ENCODE measurements at places on chromosomes 16 and 17.
A peak's percentile ranks its signal among the peaks of the same experiment; 100 is the strongest.

DNA sequence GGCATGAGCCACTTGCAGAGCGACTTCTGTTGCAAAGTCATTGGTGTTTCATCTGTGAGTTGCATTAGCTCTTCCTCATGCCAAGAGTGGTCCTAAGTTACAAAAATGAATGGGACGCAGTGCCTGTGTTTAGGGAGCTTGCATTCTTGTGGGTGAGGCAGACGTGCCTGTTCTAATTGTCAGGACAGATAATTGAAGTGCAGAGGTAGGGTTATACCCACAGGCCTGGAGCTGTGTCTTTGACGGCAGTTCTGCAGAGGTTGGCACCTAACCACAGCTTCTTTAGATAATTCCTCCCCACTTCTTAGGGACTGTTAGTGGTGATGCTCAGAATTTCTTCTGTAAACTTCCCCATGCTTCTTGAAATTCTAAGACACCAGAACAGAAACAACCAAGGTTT, 307.1 kb downstream of the SNX29 start:
- no peak for DNase-seq

GRCh38 chr17:40576113-40576740, 11.0 kb upstream of the CCR7 start:
- DNase-seq, result no peak

- no peak for DNase-seq
Observed at GRCh38 chr17:37761059-37761458, 16.2 kb upstream of the HNF1B start.

- DNase-seq, result no peak
Observed at GRCh38 chr17:74328487-74328886, 2.5 kb downstream of the KIF19 start.

DNA sequence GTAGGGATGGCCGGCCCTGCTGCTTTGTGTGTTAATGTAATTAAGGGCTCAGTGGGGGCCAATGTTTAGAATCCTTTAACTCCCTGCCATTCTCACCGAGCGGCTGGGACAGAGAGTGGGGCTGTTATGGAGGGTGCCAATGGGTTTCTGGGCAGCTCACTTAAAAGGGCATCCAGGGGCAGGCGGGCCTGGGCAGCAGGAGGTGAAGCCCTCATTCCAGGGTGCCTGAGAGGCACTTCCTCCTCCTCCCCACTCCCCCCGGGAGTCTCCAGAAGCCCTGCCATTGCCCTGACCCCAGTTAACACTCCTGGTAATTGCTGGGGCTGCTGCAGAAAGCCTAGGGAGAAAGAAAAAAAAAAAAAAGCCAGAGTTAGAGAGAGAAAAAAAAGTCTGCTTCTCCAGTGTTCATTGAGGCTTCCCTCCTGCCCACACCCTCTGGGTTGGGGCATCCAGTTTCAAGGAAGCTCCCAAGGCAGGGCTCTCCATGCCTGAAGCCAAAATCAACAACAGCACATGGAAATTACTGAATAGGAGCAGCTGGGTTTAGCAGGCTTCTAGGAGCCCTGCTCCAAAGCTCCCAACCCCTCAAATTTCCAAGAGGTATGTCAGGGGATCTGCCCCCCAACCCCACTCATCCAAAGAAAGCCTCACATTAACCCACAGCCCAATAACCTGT, 28.0 kb downstream of the CUEDC1 start:
- DNase-seq, result no peak

DNA sequence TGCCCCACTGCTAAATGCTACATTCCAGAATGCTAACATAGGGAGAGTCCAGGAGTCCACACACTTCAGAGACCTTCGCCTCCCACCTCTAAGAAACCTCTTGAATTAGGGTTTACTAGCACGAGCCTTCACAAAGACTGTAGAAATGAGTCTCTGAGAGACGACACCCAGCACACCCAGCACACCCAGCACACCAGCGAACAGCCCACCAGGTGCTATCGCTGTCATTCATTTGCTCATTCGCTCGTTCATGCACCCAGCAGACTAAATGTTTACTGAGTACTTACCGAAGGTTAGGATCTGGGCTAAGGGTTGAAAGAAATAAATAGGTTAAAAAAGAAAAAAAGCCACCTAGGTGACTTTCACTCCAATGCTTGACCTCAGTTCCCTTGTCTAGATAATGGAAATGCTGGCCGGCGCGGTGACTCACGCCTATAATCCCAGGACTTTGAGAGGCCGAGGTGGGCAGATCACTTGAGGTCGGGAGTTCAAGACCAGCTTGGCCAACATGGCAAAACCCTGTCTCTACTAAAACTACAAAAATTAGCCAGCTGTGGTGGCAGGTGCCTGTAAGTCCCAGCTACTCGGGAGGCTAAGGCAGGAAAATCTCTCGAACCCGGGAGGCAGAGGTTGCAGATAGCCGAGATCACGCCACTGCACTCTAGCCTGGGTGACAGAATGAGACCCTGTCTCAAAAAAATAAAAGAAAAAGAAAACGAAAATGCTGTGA, 100.8 kb downstream of the ADCY9 start:
- no peak for DNase-seq

GRCh38 chr17:64250233-64250835, 12.7 kb downstream of the TEX2 start:
- no peak for DNase-seq

GRCh38 chr16:63496282-63496681, 1460.0 kb upstream of the CDH8 start:
- no peak for DNase-seq

DNA sequence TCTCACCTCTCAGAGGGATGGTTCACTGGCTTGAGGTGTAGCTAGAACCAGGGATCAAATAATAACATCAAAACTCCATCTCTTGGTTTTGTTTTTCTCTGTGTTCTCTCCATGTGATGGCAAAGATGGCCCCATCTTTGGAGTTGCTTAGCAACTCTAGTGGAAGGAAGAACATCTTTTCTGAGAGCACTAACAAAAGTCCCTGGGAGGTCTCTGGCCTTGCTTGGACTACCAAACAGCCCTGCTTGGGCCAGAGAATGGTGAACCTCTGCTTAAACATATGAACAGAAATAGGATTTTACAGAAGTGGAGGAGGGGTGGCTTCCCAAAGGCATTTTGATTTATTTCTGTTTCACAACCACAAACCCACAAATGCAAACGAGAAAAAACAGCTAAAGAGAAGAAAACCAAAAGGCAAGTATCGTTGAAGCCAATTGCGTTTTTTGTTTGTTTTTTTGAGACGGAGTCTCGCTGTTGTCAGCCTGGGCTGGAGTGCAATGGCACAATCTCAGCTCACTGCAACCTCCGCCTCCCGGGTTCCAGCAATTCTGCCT, 13.2 kb downstream of the GABARAPL2 start:
- no peak for DNase-seq

DNA sequence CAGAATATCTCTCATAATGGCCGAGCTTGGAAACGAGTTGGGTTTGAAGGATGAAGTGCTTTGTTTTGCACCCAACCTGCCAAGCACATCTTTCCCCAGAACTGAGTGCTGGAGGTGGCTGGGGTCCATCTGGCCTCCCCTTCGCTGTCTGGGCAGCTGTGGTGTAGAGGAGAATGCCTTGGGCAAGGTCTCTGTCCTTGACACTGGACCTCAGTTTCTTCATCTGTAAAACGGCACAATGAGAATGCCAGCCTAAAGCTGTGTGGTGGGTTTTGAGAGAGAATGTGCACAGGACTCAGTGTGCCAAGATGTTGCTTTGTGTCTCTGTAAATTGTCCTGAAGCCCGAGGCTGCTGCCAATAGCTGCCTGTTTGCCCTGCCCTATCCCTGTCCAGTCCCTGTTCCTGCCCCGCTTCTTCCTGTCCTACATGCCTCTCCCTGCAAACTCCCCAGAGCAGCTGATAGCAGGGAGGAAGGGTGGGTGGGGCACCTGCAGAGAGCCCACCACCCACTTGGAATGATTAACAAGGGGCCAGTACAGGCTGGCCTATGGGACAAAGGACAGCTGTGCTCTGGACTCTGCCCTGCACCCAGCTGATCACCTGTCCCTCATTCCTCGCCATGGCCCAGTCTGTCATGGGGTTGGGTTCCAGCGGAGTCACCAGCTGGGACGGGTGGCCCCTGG, 15.3 kb downstream of the LASP1 start:
- DNase-seq, result no peak

DNA sequence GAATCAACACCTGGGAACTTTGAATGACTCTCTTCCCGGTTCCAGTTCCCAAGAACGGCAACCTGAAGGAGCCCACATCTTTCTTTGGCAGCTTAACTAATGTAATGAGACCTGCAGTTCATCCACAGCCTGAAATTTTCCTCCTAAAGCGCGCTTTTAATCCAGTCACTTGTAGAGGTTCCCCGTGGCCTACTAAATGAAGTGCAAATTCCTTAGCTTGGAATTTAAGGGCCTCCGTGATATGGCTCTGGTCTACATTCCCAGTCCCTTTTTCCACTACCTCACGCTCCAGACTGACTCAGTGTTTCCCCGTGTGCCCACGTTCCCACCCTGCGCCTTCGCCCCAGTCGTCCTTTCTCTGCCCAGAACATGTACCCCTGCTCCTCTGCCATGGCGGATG, 27.2 kb downstream of the FZD2 start:
- no peak for DNase-seq

DNA sequence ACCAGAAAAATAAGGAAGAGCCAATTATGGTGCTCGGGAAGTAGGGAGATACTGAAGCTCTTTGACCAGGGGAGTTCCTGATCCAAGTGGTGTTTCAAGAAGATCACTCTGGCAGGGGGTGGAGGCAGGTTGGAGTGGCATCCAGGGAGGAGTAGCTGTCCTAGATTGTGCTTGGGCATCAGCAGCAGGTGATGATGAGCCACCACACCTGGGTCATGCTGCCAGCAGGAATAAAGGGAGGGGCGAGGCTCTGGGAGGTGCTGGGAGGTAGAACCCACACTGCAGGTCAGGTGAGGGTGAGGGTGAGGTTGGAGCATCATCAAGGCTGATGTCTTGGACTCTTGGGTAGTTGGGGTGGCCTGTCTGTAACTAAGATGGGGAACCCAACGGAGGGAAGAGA, 35.4 kb upstream of the ADGRG1 start:
- no peak for DNase-seq

- no peak for DNase-seq
Observed at GRCh38 chr16:55663765-55664677, 8.2 kb downstream of the SLC6A2 start.

GRCh38 chr16:578870-579405, 9.2 kb downstream of the PIGQ start:
- peak; percentile 47 for DNase-seq

DNA sequence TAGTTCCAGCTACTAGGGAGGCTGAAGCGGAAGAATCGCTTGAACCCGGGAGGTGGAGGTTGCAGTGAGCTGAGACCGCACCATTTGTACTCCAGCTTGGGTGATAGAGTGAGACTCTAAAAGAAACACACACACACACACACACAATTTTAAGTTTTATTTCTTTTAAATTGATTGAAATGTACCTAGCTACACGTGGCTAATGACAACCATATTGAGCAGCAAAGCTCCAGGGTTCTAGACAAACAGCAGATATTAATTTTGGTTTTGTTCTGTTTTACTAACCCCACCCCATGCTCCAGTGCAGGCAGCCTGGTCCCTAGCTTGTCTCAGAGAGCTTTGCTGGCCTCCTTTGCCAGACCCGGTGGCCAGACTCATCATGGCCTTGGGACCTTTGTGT, 16.0 kb upstream of the RAI1 start:
- DNase-seq, result no peak

GRCh38 chr17:36726199-36726598, 124.8 kb downstream of the MRM1 start:
- DNase-seq, result no peak

- no peak for DNase-seq
Observed at GRCh38 chr16:87847467-87847784, 21.9 kb downstream of the SLC7A5 start.

GRCh38 chr17:42413464-42414040, 9.5 kb downstream of the CAVIN1 start:
- no peak for DNase-seq

GRCh38 chr16:19131825-19132218, 18.1 kb downstream of the ITPRIPL2 start:
- no peak for DNase-seq

GRCh38 chr17:66992911-66993442, 28.5 kb downstream of the CACNG4 start:
- no peak for DNase-seq

DNA sequence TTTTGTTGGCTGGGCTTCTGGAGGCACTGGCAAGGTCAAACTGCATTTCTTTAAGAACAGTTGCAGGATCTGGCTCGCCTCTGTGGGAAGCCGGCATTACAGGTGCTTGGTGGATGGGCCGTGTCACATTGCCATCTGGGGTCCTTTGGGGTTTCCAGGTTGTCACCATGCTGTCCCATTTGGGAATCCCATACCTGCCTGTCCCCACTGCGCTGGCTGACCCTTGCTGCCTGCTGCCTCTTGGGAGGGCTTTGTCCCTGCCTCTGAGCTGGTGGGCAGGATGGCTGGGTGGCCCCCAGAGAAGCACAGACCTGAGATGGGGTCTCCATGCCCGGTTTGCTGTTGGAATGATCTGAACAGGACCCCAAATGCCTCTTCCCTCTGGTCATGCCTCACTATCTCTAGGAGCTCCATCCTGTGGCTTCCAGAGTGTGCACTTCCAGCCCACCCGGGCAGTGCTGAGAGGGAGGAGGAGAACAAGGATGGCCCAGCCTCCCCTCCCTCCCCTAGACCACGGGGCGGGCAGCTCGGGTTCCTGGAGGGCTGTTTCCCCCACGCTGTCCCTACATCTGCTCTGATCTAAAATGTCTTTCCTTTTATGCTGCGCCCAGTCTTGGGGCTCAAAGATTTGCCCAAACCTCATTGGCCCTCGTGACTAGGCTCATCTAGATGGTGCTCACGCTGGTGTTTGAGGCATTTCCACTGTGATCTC, 28.0 kb downstream of the OR1D5 start:
- DNase-seq, result no peak

- no peak for DNase-seq
Observed at GRCh38 chr16:54932021-54932660, 1.5 kb downstream of the IRX5 start.

GRCh38 chr17:47882247-47882646, 13.8 kb upstream of the SP2 start:
- DNase-seq, result no peak

GRCh38 chr16:35131429-35131828, 1672.0 kb downstream of the TP53TG3F start:
- no peak for DNase-seq

DNA sequence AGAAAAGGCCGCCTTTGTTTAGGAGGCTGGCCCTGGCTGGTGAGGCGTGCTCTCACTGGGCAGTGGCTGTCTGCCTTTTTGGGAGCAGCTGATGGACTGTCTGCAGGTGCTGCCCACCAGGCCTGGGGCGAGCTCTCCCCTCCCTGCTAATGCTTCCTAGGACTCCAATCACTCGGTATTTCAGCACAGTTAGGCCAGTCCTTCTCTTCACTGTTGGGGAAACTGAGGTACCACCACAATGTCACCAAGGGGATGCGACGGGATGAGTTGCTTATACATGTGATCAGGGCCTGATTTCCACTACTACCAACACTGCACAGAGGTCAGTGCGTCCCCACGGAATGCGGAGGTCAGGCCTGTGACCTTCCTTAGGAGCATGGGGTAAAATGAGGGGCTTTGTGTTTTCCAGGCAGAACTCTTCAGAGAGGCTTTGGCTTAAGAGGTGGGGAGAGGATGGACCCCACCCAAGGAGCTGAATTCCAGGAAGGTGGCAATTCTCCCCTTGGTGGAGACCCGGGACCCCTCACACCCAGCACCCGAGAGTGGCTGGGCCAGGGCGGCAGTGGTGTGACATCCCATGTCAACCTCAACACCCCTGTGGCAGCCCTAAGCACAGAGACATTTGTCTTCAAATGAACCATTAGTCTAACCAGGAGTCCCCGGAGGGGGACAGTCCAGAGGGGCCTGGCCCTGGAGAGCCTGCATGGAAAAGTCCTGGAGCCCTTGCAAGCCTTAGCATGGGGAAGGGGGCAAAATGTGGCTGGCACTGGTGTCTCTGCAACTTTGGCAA, 86.4 kb downstream of the N4BP1 start:
- DNase-seq, result no peak
